ENCODE measurements at places on chromosomes 12 and 14.

- DNase-seq: no peak
These were observed 43.1 kb downstream of the FRS2 start for GRCh38 chr12:69513297-69513696.

DNA sequence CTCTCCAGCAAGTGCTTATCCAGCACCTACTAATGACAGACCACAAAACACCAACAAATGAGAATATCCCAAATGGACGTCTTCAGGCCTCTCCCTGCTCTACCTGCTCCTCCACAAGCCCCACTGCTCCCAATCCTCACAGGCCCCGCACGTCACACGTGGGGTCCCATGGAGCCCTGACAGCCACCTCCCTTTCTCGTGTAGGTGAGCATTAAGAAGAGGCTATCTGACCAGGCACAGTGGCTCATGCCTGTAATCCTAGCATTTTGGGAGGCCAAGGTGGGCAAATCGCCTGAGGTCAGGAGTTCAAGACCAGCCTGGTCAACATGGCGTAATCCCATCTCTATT is 5.4 kb downstream of the RIMBP2 start:
- DNase-seq: no peak

DNA sequence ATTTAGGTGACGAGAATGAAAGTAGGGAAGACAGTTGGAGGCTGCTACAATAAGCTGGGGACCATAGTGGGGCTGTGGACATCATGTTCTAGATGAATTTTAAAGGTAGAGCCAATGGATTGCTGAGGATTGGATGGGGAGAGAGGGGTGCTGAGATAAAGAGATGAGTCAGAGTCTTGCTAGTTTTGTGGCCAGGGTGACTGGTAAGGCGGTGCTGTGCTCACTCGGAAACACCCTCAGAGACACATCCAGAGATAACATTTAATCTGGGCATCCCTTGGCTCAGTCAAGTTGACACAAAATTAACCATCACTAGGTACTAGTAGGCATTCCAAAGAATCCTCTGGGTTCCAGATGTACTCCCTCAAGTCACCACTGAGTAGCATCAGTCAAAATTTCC is 170.7 kb downstream of the ADCK1 start:
- no peak for DNase-seq

DNA sequence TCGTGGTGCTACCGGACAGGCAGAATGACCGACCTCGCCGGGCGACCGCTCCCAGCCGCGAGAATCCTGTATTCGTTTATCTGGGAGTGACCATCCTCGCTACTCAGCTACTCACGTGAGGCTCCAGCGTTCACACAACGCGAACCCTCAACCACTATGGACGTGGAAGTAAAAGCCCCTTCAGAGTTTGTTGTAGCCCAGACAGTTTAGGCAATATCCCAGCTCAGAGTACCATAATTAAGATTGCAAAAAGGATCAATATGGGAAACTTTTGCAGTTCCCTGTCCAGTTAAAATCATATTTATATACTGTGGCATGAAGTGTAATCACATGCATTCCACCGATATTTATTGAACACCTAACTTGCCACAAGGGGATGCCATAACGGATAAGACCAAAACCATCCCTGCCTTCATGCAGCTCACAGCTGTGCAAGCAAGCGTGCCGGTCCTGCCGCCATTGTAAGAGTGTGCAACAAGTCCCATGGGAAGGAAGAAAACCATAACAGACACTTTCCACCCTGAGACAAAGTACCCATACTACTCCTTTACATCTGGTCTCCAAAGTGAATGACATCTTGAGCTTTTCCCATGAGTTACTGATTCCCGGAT is 938 bp upstream of the MAX start:
- no peak for DNase-seq

- DNase-seq: no peak
These were observed 5.8 kb upstream of the MFAP5 start for GRCh38 chr12:8668441-8668840.

DNA sequence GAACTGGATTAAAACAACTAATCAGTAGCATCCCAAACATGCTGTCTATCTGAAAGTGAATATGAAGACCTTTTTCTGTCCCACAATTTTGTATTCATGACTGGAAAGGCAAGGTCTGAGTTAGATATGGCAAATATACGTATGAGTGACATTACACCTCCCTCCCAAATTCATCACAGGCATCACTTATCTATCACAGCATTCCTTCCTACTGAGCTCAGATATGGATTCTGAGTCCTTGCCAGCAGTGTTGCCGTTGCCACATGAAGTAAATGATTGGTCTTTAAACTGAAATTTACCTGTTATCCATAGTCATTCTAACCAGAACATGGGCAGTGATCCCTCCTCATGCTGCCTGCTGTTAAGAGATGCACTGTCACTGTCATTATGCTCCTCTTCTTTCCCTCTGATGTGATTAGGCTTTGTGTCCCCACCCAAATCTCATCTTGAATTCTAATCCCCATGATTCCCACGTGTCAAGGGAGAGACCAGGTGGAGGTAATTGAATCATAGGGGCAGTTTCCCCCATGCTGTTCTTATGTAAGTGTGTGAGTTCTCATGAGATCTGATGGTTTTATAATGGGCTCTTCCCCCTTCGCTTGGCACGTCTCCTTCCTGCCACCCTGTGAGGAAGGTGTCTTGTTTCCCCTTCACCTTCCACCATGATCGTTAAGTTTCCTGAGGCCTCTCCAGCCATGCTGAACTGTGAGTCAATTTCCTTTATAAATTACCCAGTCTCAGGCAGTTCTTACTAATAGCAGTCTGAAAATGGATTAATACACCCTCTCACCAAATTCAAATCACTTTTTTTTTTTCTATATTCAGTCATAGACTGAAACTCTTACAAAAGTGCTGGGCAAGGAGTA is 288.4 kb downstream of the NUAK1 start:
- DNase-seq: no peak

DNA sequence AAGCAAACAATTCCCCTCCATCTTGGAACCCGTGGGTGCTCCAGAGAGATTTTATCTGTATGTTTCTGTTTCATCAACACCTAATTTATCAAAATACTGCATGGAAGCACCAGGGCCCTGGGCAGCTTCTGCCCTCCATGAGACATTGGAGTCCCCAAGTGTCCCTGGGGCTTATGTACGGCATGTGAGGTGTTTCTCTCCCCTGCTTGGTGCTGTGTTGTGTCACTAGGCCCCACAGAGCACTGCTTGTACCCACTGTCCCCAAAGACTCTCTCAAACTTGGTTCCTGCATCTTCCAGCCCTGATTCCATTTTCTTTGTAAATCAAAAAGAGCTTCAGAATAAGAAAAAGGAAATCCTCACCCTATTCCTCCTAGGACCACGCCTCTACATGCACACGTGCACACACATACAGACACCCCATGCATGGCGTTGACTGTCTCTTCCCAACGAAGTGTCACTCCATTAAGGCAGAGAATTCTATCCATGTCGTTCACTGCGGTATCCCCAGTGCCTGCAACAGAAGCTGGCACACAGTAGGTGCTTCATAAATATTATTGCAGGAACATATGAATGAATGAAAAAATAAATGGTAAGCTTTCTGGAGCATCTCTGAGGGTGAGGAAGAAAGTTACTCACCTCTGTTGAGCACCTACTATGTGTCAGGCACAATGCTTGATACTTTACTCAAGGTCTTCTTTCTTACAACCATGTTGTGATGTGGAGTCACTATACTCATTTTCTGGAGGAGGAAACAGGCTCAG is 191.6 kb downstream of the DICER1 start:
- DNase-seq: no peak

DNA sequence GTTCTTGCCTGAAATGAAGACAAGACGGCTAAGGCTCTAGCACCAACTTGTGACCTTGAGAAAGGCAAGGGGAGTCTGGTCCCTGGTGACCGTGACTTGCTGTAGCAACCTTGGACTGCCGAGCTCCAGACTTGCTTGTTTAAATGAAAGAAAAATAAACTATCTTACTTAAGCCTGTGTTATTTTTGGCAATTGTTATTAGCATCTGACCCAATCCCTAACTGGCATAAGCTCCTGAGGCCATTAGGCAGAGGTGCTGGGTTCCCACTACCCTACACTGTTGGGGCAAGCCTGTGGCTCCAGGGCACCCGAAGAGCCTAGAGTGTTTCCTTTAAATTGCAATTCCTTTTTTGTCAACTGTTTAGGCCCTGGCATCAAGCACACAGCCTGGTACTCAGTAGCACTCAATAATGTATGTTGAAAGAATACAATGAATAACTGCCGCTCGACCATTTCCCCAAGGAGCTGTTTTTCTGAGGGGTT is 106.9 kb upstream of the HIF1A start:
- DNase-seq: no peak

- no peak for DNase-seq
These were observed 79.9 kb downstream of the HEATR5A start for GRCh38 chr14:31340297-31341063.

GRCh38 chr12:125218952-125219351 is 153.7 kb downstream of the AACS start:
- no peak for DNase-seq

- no peak for DNase-seq
These were observed 44.9 kb downstream of the DDX11 start for GRCh38 chr12:31118347-31119191.

DNA sequence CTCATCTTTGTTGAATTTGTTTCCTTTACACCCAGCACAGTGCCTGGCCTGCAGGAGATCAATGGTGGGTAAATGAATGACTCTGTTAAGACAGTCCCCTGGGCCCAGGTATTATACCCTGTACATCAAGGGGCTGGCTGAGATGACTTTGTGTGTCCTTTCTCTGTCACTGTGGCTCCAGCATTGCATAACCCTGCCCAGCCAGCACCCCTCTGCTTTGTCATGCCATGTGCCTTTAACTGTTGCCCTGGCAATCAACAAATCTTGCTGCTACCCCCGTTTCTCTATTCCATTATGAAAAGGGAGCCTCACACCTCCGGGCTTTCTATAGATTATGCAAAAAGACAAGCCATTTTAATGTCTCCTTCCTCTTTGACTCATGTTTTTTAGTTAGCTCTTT is 7.6 kb upstream of the FLVCR2 start:
- no peak for DNase-seq

DNA sequence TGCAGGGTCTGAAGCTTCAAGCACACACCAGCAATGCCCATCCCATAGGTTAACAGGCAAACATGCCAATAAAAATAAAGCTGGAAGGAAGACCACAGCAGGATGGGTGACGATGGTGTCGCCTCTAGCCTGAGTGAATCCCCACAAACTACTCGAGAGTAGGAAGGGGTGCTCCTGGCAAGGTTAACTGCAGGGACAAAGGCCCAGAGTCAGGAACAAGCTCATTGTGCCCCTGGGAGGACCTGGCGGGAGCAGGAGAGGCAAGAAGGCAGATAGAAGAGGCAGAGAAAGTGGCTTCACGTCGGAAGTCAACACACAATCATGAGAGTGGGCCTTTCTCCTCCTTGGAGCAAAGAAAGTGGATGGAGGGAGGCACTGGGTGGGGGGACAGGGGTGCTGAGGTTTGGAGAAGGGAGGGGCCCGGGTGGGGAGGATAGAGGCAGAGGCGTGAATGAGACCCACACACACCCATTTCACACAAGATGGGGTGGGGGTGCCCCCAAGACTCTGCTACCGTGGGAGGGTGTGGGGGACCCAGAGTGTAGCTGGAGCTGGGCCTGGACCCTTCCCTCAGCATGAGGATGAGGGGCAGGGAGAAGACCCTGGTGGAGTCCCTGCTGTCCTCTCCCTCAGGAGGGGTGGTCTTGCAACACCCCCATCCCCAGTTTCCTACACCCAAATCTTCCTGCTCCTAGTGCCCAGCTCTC is 43.1 kb downstream of the DIO3 start:
- no peak for DNase-seq

DNA sequence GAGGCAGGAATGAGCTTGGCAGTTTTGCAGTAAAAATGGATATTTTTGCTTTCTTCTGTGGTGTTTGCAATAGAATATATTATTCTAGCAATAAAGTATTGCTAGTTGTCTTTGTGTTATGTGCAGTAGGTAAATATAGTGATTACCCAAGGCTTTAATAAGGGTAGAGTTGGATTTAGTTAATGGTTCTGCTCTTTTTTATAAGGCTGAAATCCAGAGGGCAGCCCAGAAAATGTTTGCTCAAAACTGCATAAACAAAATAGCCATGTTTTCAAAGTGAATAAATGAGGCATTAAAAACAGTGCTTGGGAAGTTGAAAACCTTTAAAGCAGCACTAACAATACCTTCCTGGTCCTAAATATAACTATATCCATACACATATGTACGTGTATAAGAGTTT is 162.4 kb downstream of the SLC5A8 start:
- DNase-seq: no peak

GRCh38 chr14:92519246-92520101 is 5.9 kb downstream of the RIN3 start:
- no peak for DNase-seq

GRCh38 chr12:56298828-56299227 is 1.3 kb downstream of the CS start:
- DNase-seq: no peak

DNA sequence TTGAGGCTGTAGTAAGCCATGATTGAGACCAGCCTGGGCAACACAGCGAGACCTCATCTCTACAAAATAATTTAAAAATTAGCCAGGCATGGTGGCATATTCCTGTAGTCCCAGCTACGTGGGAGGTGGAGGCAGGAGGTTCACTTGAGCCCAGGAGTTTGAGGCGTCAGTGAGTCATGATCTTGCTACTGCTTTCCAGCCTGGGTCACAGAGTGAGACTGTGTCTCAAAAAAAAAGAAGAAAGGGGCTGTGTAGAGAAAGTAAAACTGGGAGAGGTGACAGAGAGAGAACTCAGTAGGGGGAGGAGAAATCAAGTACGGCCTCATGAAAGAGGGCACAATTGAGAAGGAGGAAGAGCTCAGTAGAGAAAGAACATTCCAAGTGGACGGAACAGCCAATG is 12.4 kb downstream of the TECPR2 start:
- DNase-seq: no peak

DNA sequence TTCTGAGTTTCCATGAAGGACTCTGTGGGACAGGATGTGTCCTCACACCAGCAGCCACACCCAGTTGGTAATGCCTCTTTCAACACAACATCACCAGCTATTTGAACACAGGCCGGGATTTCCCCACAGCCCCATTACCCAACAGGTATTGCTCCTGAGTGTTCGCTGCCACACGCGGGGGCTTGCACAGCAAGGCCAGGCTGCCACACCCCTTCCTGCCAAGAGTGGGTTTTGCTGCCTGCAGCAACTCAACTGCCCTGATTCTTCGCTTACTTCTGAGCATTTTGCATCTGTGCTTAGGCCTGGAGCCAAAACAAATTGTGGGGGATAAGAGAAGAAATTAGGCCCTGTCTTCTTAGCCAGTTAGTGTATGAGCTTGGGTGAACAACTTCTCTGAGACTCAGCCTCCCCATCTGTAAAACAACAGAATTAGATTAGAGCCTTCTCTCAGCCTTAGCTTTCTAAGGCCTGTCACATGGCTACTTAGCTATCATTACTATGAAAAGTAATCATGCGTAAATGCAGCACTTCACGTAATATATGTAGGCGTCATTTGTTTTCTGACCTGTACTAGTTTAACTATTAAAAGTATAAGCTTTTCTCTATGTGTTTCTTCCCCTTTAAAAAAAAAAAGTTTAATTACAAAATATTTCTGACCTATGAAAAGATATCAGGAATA is 20.0 kb downstream of the CKAP4 start:
- DNase-seq: no peak

DNA sequence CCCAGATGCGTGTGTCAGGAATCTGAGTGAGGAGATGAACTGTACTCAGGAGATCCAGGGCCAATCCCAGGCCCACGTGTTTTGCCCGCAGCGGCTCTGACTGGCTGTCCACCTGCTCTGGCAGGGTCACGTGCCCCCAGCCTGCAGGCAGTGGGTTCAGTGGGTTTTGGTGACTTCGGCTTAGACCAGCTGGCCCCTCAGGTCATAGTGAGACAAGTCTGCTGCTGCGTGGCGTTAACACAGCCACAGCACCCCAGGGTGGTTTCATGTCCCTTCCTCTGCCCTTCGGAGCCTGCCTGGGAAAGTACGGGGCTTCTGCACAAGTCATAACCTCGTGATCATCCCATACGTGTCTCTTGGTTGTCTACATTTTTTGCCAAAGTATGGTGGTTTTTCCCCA is 2.6 kb downstream of the FBRSL1 start:
- no peak for DNase-seq

Data from heart right ventricle (tissue), 16 donors.